ENCODE measurements at places on chromosomes 4 and X. TPM values are rescaled to one million over a fixed set of nuclear protein-coding genes. Genes with fewer than 3 reads are reported as not detected.

VCX2 gene
- total RNA-seq, result not detected

CENPE gene
- total RNA-seq, result 27.2 TPM

NAP1L2 gene
- total RNA-seq, result 0.27 TPM

GRCh38 chrX:132467026-132467425, 21.8 kb downstream of the MBNL3 start:
- peak; percentile 34 for DNase-seq

DNA sequence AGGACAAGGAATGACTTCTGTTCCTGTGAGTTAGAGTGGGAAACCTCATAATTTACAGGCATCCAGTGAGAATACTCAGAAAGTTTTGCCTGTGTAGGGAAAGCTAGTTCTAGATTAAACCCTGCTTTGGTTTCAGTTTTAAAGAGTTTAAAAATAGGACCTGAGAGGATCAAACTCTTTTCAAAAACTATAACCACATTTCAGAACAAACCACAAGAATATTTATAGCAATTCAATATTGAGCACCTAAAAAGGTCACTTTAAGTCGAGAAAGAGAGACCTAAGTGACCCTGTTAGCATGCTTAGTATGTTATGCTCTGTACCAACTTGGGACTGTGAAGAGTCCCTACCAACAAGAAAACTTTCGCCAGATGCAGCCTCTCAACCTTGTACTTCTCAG, 17.4 kb upstream of the PWWP3B start:
- no peak for DNase-seq

DNA sequence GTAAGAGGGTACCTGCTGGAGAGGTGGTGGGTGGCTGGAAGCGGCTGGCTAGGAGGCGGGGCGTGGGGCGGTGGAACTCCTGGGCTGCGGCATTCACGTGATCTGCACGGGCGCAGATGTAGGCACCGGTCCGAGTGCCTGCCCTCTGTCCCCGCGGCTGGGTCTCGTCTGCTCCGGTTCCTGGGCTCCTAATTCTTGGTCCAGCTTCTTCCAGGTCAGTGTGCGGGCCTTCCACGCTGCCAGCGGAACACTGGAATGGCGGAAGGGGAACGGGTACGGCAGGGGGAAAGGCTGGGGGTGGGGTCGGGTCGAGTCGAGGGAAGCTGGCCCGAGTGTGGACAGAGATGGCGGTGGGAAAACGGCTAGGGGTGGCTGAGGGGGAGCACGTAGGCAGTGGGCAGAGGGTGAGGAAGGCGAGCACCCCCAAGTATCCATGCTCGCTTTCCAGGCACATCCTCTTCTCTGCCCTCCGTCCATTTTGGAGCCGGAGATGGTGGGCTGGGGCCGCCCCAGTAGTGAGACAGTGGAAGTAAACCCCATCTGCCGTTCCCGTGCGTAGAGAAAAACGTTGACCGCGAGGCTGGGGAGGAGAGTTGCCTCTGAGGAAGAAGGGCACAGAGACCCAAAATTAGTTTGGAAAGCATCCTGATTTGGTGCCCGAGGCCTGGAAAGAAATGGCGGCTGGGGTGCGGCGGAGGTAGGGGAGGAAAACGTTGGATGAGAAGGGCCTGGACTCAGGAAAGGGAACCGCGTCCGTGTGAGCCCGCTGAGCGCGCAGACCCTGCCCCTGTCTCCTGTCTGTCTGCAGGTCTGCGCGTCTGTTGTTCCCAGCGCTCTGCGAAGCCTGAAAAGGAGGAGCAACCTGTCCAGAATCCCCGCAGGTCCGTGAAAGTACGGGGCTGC, at the start of gene TCEAL4:
TSS of gene TCEAL4 (plus strand) at position 105 of the 903 bp plus-strand sequence. CDS start 1,161 bp downstream, outside the sequence.
- DNase-seq, result no peak
